ENCODE measurements at places on chromosomes 3 and 15.
A peak's percentile ranks its signal among the peaks of the same experiment; 100 is the strongest.

- DNase-seq, result no peak
Measured at GRCh38 chr3:79517766-79518413, 249.9 kb downstream of the ROBO1 start.

DNA sequence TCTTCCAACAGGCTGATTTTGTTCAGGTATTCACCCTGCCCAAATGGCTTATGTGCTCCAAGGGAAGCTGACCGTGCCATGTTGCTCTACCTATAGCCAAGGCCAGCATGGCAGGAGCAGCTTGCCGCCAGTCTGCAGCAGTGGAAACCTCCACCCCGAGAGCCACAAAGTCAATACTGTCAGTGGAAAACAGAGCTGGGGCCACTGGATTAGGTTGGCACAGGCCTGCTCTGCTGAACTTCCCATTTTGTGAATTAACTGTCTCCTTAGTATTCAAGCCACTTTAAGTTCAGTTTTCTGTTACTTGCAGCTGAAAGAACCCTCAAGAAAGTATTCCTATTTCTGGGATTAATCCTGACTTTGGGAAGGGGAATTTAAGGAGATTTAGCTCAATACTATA lies 63.8 kb upstream of the XCR1 start:
- peak; percentile 37 for DNase-seq

DNA sequence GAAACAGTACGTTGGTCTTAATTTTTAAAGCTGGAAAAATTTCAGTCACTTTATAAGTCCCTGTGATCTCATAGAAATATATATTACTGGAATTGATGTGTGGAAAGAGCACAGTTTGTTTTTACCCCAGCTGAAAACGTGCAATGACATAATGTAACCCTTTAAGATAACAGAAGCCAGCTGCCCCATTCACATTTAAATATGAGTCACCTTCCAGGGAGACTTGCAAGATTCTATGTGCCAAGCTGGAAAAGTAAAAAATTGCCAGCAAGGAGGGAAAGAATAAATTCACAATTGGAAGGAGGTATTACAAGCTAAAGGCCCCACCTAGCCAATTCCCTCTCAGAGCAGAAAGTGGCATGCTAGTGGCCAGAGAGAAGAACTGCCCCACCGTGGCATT lies 50.2 kb downstream of the SAMMSON start:
- DNase-seq, result no peak

DNA sequence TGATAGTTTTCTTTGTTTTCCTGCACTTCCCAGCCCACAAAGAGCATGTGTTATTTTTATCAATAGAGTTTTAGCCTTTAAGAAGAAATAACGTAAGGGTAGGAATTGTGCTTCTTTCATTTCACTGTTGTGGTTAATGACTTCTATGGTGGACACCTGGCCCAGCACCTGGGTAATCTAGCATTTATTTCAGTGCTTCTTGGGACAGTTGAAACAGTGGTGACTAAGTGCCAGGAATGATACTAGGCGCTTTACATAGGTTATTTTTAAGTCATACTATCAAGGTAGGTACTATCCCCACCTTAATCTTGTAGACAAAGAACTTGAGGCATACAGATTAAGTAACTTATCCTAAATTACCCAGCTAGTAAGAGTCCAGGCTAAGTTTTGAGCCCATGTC lies 243.8 kb downstream of the SOX2 start:
- DNase-seq, result no peak

GRCh38 chr3:36366308-36366707 lies 14.0 kb upstream of the STAC start:
- no peak for DNase-seq

DNA sequence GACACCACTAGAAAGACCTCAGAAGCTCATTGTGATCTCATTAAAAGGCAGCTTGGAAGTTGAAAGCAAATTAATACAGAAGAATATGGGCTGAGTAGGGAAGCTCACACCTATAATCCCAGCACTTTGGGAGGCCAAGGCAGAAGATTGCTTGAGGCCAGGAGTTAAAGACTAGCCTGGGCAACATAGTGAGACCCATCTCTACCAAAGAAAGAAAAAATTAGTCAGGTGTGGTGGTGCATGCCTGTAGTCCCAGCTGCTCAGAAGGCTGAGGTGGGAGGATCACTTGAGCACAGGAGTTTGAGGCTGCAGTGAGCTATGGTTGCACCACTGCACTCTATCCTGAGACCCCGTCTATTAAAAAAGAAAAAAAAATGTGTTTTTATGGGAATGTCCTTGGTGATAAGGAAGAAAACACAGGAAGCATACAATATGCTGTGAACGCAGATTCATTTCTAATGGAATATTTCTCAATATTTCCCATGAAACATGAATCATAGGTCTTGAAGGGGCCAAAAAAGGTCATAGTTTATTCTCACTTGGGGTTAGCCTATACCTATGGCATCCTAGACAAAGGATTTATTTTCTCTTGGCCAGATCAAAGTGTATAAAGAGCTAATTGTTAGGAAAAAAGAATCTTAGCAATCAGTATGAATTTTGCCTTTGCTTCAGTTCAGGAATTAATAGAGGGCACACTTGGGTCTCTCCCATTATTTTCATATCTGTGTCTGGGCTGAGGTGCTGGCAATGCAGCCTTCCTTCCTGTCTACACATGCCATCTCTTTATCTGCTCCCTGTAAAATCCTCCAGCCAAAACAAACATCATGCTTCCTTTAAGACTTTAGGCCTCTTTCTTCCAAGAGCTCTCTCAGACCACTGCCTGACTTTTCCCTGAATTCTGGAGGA lies 98.2 kb downstream of the FNDC3B start:
- DNase-seq, result no peak

- DNase-seq, result no peak
Measured at GRCh38 chr3:187858711-187859110, 113.4 kb upstream of the BCL6 start.

DNA sequence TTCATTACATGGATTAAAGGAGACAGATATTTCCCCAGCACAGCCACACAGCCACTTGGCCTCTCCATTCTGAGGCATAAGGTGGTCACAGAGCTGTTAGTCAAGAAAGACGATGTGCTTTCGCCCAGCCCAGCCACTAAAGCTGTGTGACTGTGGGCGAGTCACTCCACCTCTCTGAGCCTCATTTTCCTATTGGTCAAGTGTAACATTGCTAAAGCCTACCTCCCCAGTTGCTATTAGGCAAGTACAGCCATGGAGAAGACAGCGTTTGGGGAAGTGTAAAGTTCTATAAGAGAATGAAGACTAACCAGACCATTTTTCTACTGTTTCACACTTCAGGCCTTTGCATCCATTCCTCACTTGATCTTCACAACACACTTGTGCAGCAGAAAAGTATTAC lies 24.1 kb downstream of the TMEM40 start:
- DNase-seq, result no peak

GRCh38 chr15:49901996-49902684 lies 216.9 kb downstream of the ATP8B4 start:
- DNase-seq, result no peak

GRCh38 chr3:153768561-153769469 lies 352.4 kb upstream of the ARHGEF26 start:
- no peak for DNase-seq

GRCh38 chr3:175057401-175057800 lies 198.3 kb downstream of the NAALADL2 start:
- no peak for DNase-seq

- DNase-seq, result no peak
Measured at GRCh38 chr3:78026318-78026828, 986.5 kb downstream of the ROBO2 start.

- no peak for DNase-seq
Measured at GRCh38 chr3:40404591-40405198, 17.7 kb downstream of the ENTPD3 start.

DNA sequence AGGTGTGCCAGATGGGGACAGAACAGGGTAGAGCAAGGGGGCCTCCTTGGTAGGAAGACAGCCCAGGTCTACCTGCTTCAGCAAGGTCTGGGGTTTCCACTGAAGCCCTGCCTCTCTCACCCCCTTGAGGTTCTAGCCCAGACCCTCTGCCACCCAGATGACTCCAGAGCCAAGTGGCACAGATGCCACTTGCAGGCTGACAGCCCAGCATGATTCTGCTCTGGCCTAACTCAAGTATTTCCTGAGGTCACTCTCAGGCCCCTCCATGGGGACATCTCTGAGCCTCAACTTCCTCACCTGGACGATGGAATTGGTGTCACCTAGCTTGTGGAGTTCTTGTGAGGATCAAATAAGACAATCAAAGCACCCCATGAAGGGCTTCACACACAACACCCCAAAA lies 23.9 kb downstream of the PLXNB1 start:
- no peak for DNase-seq

DNA sequence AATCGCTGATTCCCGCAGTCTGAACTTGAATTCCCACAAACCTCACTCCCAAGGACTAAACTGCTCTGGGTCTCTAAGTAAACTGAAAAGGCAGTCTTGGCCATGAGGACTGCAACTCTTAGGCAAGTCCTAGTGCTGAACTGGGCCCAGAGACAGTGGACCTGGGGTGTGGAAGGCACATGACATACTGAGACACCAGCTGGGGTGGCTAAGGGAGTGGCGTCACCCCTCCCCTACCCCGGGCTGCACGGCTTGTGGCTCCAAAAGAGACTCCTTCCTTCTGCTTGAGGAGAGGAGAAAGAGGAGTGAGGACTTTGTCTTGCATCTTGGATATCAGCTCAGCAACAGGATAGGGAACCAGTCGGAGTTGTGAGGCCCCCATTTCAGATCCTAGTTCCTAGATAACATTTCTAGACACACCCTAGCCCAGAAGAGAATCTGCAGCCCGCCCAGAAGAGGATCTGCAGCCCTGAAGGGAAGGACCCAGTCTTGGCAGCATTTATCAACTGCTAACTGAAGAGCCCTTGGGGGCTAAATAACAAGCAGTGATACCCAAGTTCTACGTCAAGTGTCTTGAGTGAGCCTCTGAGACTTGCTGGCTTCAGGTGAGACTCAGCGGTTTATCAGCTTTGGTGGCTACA lies 110.7 kb upstream of the C3orf80 start:
- no peak for DNase-seq

GRCh38 chr3:172716476-172716875 lies 5.6 kb upstream of the NCEH1 start:
- peak; percentile 53 for DNase-seq

GRCh38 chr3:179653096-179653797 lies 407 bp downstream of the USP13 start:
- DNase-seq, result peak; percentile 82

- no peak for DNase-seq
Measured at GRCh38 chr3:57583544-57583943, 13.6 kb downstream of the ARF4 start.

- DNase-seq, result no peak
Measured at GRCh38 chr3:72782521-72782920, 65.7 kb downstream of the SHQ1 start.

DNA sequence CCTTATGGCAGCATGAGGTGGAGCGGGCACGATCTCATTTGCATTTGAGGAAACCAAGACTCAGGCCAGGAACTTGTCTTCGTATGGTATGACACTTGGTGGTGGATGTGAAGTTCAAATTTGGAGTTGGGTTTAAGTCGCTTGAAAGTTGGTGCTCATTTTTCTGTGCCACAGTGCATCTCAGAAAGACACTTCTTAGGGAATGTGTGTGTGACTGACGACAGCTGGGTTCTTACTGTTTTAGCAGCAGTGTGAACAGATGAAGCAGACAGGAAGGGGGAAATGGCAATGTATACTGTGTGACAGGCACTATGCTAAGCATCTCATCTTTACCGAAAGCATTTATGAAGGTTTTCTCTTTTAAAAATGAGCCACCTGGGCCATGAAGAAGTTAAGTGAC lies 75.4 kb downstream of the SEC22A start:
- DNase-seq, result no peak

DNA sequence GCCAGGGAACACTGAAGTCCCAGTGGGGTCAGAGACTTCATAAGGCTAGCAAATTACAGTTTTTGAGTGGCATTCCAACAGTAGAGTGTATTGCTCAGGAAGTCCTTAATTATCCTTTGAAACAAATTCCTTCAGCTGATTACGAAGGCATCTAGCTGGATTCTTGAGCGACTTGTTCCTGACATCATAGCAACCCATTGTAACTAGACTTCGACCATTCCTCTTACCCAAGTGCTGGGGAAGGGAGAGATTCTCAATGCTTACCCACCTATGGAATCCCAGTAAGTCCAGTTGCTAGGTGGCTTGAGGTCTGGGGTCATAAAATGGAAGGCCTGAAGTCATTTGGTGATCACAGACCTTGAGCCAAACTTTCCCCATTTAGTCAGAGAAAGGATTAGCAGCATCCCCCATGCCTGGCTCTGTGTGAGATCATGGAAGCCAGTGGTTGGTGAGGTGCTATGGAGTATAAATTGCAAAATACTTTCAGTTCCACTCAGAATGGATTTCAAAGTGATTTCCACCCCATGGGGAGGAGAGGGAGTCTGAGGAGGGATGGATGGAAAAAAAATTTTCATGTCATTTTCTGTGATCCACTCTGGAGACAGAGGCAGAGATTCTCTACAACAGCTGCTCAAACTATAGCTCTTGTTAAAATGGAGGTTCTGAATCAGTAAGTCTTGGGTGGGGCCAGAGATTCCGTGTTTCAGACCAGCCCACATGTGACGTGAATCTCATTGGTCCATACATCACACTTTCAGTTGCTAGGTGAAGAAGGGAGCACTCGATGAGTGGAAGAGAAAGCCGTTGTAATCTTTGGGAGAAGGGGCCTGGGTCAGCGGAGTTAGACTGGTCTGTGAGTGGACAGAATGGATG lies 45.7 kb downstream of the CD86 start:
- DNase-seq, result no peak

DNA sequence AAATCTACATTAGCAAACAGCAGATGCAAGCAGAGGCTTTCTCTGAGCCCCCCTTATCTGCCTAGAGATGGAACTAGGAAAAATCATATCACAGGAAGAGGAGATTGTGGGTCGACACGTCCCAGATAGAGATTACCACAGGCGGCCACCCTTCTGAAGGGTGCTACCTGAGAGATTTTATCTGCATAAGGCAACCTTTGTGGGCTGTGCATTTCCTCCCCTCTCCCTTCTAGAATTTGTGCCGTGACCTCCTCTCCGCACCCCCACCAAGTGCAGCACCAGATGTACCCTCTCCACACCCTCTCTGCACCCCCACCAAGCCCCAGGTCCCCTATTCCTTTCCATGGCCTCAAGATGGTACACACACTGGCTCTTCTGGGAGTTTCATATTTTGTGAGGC lies 27.4 kb downstream of the METTL6 start:
- DNase-seq, result no peak

- no peak for DNase-seq
Measured at GRCh38 chr3:46356276-46356675, 2.4 kb downstream of the CCR2 start.

DNA sequence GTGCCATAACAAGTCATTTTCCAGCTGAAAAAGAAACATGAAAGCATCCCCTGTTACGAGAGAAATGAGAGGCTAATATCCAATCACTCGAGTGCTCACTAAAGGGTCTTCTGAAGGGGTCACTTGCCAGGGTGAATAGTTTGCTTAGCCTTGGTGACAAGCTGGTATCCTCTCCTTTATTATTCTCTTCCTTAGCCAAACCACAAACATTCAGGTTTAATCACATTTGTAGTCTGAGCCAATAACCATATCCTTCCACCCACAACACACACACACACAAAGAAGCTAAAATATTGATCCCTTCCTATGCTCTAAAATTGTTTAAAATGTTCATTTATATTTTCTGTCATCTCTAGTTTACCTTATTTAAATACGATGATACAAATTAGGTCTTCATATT lies 240.5 kb upstream of the TMCO5A start:
- DNase-seq, result no peak

Measured in Right ventricle myocardium superior (tissue), 1 donor.